Activated CD4-positive, alpha-beta memory T cell treated with anti-CD3 and anti-CD28 coated beads for 36 hours (primary cell): ENCODE measurements at places on chromosomes 12 and 14.
A peak's percentile ranks its signal among the peaks of the same experiment; 100 is the strongest.

DNA sequence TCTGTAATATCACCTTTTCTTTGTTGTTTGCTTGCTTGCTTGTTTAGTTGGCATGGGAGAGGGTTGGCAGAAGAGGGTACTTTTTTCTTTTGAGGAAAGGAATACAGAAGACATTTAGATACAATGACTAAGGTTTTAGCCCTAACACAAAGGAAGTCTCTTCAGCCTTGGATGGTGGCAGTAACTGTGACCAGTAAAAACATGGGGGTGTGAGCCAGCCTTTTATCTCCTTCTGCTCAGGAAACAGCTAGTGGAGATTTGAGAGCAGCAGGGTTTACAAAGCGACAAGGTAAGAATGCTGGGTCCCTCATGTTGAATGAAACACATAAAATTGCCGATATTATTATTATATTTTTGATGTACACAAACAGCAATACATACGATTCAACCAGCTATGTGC, 40.4 kb downstream of the SLC8A3 start:
- no peak for DNase-seq

DNA sequence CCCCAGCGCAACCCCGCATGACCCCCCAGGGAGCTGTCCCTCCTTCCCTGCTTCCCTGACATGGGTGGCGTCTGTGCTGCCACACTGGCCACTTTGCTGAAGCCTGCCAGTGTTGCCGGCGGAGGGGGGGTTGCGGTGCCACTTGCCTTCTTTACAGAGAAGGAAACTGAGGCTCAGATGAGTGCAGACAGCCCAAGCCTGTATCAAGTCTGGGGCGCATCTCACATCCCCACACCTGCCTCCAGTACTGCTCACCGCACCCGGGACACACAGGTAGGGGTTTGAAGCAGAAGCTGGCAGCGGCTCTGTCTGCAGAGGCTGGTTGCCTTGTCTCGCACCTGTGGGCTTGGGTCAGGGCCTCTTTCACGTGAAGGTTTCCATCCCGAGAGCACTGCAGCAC, 104.7 kb upstream of the RTL1 start:
- no peak for DNase-seq

- no peak for DNase-seq
These were observed 838 bp downstream of the LRIG3 start for GRCh38 chr12:58919231-58920101.

- no peak for DNase-seq
These were observed 17.9 kb downstream of the WASHC3 start for GRCh38 chr12:102043928-102044327.

DNA sequence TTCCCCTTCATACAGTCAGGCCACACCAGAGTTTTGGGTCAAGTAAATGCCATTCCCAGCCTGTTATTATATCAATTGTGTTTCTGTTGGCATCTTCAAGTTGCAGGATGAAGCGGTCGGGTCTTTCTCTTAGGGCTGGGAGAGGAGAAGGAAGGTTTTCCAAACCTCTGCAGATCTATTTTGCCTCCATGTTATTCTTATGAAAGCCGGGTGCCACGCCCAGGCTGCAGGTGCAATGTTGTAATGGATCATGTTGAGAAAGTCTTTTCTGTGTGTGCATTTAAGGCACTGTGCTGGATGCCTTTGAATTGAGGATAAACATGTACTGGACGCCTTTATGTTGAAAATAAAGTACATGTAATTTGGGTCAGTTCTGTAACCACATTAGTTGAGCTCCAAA, 164.4 kb upstream of the HIF1A start:
- no peak for DNase-seq

DNA sequence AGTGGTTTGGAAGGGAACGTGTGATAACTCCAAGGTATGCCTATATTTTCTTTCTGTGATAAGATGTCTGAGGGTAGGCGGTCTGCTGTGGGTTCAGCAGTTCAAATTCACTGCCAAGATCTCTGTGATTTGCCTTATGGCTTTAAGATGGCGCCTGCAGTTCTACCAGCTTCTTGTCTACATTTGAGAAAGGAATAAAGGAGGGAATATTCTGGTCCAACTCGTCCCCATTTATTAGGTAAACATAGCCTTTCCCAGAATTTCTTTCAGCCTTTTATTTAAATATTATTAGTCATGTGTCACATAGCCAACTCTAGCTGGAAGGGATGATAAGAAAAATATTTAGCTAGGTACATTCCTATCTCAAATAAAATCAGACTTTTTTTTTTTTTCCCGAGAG, 48.8 kb downstream of the KCNJ8 start:
- DNase-seq = no peak

- no peak for DNase-seq
These were observed 247.6 kb downstream of the TMEM121 start for GRCh38 chr14:105774001-105774400.

- peak; percentile 24 for DNase-seq
These were observed 124.8 kb downstream of the SCARB1 start for GRCh38 chr12:124738636-124739467.

DNA sequence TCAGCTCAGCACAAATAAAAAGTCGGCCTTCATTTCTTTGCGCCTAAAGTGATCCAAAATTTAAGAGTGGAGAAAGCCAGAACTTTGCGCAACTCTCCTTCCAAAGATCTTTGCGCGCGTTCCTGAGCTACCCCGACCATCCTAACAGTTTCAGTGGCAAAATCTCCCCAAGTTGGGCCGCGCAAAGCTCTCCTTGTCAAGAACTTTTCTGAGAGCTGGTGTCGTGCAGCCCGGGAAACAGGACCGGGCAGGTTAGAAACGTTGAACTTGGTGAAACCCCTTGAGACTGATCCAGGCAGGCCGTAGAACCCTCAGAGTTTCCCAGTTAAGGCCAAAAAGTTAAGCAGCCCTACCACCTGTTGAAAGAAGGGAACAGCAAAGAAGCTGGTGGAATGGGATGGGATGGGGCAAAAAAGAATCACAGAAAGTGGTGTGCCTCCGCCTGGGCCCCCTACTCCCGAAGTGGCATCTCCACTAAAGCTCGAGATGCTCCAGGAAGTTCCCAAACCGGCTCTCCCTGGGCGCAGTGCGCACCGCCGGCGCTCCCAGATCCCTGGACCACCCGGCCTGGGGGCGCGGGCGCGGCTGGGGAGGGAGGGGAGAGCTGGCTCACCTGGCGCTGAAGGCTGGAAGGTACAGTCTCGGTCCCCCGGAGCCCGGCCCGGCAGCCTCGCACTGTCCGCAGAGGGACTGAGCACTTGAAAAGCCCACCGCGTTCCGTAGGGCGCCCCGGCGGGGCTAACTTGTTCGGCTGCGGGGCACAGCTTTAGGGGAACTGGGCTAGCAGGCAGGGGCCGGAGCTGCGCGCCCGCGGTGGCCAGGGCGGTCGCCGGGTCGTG, 768 bp downstream of the DBX2 start:
- no peak for DNase-seq

GRCh38 chr12:75977952-75978671, 53.5 kb downstream of the PHLDA1 start:
- peak; percentile 88 for DNase-seq

- no peak for DNase-seq
These were observed 46.1 kb upstream of the SYT1 start for GRCh38 chr12:78818487-78818886.

GRCh38 chr12:115953031-115953430, 324.5 kb downstream of the MED13L start:
- no peak for DNase-seq
